ENCODE measurements at places on chromosomes 6 and 20. TPM values are rescaled to one million over a fixed set of nuclear protein-coding genes. Genes with fewer than 3 reads are reported as not detected.

The HLA-DQB2 gene
- not detected for total RNA-seq

The SLC16A10 gene
- 0.09 TPM for total RNA-seq

The ZBTB2 gene
- 9.0 TPM for total RNA-seq

The TBXT gene
- total RNA-seq: not detected

The MTFR2 gene
- 9.1 TPM for total RNA-seq

The MYBL2 gene
- 47.8 TPM for total RNA-seq

The KCNK15 gene
- not detected for total RNA-seq

The ADISSP gene
- total RNA-seq: 66.6 TPM

The C6orf120 gene
- total RNA-seq: 32.1 TPM

The ULBP2 gene
- 13.0 TPM for total RNA-seq

The FAM209A gene
- not detected for total RNA-seq

The DPPA5 gene
- total RNA-seq: not detected

The NKX2-2 gene
- total RNA-seq: not detected

The CYP39A1 gene
- total RNA-seq: 2.4 TPM

The TMC2 gene
- total RNA-seq: not detected

The KCNQ5 gene
- total RNA-seq: 1.5 TPM

The NKX2-4 gene
- not detected for total RNA-seq

The C6orf58 gene
- total RNA-seq: not detected

The TPD52L2 gene
- 85.5 TPM for total RNA-seq

The ARMC12 gene
- total RNA-seq: not detected

The FAM210B gene
- 17.0 TPM for total RNA-seq

The RIMS1 gene
- 0.35 TPM for total RNA-seq

The IGF2R gene
- 39.2 TPM for total RNA-seq

The SYTL3 gene
- total RNA-seq: 1.5 TPM

The CST2 gene
- total RNA-seq: not detected

The MLIP gene
- total RNA-seq: not detected

The NDUFAF4 gene
- total RNA-seq: 31.7 TPM

The VWA7 gene
- 1.6 TPM for total RNA-seq

The PRICKLE4 gene
- total RNA-seq: 0.28 TPM

The DACT2 gene
- 0.63 TPM for total RNA-seq

The C6orf89 gene
- total RNA-seq: 20.9 TPM

The ARHGAP40 gene
- 0.74 TPM for total RNA-seq

The MPIG6B gene
- 0.49 TPM for total RNA-seq

The SLC12A5 gene
- total RNA-seq: 0.56 TPM

The PDYN gene
- total RNA-seq: not detected

The LY6G6D gene
- not detected for total RNA-seq

The SPO11 gene
- not detected for total RNA-seq

The OR2H1 gene
- total RNA-seq: not detected

The PCK1 gene
- not detected for total RNA-seq

The PTCRA gene
- total RNA-seq: not detected

The AIF1 gene
- total RNA-seq: not detected

The ANGPT4 gene
- not detected for total RNA-seq

The SFTA2 gene
- total RNA-seq: not detected

The BNIP5 gene
- total RNA-seq: not detected

The MCHR2 gene
- total RNA-seq: not detected

The GID8 gene
- total RNA-seq: 45.8 TPM

The LTA gene
- not detected for total RNA-seq
